Foreskin melanocyte (primary cell): ENCODE measurements at places on chromosomes 7 and 10.

GRCh38 chr7:100208911-100209408 lies 10.8 kb upstream of the PVRIG start:
- DNase-seq: no peak

GRCh38 chr10:48322017-48322416 lies 15.5 kb downstream of the MAPK8 start:
- no peak for DNase-seq

GRCh38 chr7:73715648-73716317 lies 3.7 kb downstream of the STX1A start:
- DNase-seq: no peak

DNA sequence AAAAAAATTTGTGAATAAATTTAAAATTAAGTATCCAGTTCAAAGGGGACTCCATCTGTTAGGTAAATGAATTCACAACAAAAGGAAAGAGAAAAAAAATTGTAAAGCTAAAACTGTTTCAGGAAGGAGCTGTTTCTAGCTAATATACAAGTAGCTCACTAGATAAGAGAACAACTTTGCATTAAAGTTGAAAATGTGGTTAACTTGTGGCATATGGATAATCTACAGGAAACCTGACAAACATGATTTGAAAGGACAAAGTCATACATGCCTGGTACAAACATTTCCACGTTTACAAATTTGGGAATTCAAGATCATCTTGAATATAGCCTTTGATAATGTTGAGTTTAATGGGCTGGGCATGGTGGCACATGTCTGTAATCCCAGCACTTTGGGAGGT lies 8.9 kb downstream of the NT5C3A start:
- DNase-seq: no peak

- DNase-seq: no peak
Observed at GRCh38 chr7:44764665-44765578, 16.3 kb downstream of the ZMIZ2 start.

DNA sequence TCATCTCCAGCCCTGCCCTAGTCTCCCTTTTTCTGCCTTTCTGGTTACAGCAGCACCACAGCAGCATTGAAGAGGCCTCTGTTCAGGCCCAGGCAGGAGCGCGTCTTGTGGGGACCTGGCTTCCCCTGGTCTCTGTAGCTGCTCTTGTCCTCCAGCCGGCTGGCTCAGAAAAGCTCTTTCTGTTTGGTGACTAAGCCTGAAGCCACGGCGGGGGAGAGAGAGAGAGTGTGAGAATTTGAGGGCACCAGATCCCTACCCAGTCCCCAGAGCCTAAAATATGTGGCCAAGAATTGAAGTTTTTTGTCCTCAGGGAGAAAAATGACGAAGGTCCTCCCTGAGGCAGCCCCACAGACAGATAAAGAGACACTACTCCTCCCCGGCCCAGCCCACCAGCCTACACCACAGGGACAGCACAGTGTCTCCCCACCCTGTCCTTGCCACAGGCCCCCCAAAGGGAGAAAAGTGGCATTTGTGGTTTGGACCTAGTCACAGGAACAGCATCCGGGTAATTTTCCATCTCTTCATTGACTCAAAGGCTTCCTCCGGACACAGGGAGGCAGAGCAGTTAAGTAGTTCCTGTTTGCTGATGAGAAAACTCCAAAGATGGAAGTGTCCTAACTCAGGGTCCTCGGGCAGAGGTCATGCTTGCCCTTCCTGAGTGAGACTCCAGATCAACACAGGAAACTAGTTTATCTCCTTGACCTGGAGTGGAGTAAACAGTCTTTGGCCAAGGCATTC lies 13.3 kb upstream of the FAM180A start:
- no peak for DNase-seq

- DNase-seq: no peak
Observed at GRCh38 chr7:156777364-156778069, 115.5 kb downstream of the LMBR1 start.

DNA sequence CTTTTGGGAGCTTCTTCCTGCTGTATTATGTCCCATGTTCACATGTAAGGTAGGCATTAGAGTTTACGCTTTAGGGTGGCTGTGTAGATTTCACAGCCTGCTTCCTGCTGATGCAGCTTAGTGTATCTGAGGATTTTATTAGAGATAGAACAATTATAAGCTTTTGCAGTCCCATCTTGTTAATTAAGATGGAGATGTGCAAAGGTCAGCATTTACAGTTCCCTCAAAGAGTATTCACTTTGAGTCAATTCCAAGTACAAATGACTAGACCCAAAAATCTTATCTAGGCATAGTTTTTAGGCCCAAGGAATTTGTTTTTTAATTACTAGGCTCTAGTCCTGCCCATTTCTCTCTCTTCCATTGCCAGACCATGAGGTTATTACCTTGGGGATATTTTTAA lies 239.9 kb upstream of the PHF14 start:
- DNase-seq: no peak

- no peak for DNase-seq
Observed at GRCh38 chr7:143906895-143907294, 4.9 kb upstream of the TCAF1 start.

- no peak for DNase-seq
Observed at GRCh38 chr7:24668927-24669635, 88.2 kb downstream of the GSDME start.

DNA sequence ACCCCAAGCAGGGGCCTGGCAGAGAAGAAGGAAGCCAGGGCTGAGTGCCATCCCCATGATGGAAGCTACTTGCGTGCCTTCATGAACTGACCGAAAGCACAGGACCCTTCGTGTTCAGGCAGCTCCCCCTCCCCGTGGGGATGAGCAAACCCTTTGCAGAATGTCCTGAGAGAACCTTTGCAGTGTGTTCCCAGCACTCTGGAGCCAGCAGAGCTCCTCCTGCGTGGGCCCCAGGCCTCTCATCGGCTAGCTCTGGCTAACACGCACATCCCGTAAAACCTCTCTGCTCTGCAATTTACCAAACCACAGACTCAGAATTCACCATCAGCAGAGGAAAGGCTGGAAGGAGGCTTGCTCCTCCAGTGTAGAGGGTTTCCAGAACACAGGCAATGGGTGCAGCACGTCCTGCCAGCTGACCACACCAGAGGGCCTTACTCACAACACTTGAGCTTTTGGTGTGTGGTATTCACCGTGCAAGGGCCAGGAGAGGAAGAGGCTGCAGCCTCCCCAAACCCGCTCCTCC lies 3.1 kb downstream of the SH3PXD2A start:
- DNase-seq: no peak

GRCh38 chr10:97129666-97130065 lies 56.1 kb downstream of the SLIT1 start:
- DNase-seq: no peak
